ENCODE measurements at places on chromosomes 4 and X.

GRCh38 chr4:38902695-38903094 lies 35.1 kb downstream of the FAM114A1 start:
- DNase-seq = peak; percentile 46

GRCh38 chrX:88072339-88073030 lies 554.9 kb downstream of the KLHL4 start:
- DNase-seq = no peak

DNA sequence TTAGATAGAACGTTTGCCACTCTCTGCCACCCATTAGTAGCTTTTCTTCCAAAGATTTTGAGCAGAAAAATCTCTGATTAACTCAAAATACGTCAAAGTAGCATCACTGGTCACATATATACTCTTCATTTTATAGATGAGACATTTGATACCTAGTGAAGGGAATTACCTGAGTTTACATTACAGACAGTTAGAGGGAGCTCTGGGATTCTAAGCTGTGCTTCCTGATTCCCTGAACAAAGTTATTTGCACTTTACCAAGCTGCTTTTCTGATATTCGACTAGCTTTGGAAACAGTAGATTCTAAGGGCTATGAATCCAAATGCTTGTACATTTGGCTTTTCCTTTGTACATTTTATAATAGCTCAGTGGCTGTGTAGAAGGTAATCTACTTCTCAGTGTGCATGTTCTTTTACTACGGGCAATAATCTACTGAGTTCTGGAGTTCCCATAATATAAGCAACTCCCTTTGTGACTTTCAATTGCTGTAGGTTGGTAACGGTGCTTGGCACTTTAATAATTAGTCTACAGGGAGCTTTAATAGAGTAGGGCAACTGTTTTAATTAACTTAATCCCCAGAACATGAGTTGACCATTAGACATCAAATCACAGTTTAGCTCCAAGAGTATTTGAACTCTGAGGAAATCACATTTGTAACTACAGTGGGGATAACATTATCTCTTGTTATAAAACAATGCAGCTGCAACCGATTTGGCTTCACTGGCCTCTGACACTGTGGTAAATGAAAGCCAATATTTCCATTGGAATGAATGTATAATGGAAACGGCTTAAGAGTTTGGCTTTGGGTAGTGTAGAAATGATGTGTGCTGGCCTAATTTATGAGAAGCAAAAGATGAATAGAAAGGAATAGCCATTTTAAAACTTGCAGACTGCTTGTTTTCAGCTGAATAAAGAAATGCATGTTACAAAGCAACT lies 1602.4 kb downstream of the STIM2 start:
- no peak for DNase-seq

GRCh38 chrX:46461660-46462191 lies 83.5 kb downstream of the ZNF674 start:
- no peak for DNase-seq

GRCh38 chr4:16883806-16884205 lies 14.6 kb downstream of the LDB2 start:
- DNase-seq = no peak

GRCh38 chr4:148747721-148748268 lies 305.6 kb upstream of the NR3C2 start:
- no peak for DNase-seq

- DNase-seq = peak; percentile 29
Observed at GRCh38 chr4:106201373-106201772, 114.6 kb downstream of the TBCK start.

GRCh38 chrX:136999024-136999423 lies 34.8 kb downstream of the GPR101 start:
- no peak for DNase-seq

- DNase-seq = no peak
Observed at GRCh38 chrX:11073381-11073780, 37.8 kb upstream of the HCCS start.

GRCh38 chr4:125368146-125368545 lies 53.4 kb downstream of the FAT4 start:
- no peak for DNase-seq

DNA sequence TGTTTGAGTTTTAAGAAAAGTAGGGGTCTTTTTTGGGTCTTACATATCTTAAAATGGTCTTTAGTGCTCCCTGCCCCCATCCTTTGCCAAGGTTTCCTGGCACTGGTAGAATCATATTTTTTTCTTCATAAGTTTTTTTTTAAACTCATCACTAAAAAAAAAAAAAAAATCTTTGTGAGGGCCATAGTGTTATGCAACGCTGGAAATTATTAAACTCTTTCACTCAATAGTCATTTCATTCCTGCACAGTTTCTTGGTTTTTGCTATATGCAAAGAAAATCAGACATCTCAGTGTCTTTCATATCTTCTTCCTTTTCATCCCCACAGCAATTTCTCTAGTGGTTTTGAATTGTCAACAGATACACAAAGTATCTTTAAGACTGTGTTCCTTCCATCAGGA lies 95.6 kb downstream of the TMA16 start:
- DNase-seq = no peak

- DNase-seq = no peak
Observed at GRCh38 chrX:50747471-50747900, 66.5 kb downstream of the SHROOM4 start.

GRCh38 chr4:163866728-163867315 lies 372.3 kb downstream of the TMA16 start:
- no peak for DNase-seq

DNA sequence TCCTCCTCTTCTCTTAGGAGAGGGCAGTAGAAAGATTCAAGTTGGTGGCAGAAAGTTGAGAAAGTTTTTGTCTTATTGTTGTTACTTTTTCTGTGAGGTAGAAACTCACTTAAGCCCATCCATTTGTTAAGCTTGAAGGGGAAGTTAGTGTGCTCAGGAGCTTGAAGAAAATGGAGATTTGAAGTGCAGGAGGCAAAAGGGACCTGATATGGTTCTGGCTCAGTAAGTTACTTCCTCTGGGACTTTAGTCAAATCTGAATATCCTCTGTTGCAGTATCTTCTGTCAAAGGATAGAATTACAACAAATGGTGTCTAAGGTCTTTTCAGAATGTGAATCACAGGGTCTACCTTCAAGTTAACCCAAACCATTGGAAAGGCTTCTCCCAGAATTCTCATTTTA lies 46.2 kb downstream of the CXCL13 start:
- no peak for DNase-seq

GRCh38 chrX:128439159-128439558 lies 387.0 kb upstream of the ACTRT1 start:
- no peak for DNase-seq

- DNase-seq = no peak
Observed at GRCh38 chr4:76210452-76210851, 3.2 kb downstream of the SCARB2 start.

GRCh38 chr4:152235718-152236117 lies 300.2 kb downstream of the FBXW7 start:
- no peak for DNase-seq

- DNase-seq = no peak
Observed at GRCh38 chr4:39054497-39054896, 7.5 kb upstream of the KLHL5 start.

DNA sequence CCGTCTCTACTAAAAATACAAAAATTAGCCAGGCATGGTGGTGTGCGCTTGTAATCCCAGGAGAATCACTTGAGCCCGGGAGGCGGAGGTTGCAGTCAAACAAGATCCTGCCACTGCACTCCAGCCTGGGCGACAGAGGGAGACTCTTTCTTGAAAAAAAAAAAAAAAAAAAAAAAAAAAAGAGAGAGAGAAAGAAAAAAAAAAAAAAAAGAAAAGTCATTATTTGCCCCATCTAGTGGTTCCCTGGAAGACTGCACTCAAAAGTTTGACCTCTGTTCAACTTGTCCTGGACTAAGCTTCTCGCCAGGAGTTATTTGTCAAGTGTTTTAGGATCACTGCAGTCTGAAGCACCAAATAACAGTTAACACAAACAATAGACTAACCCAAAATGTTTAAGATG lies 45.3 kb upstream of the KCTD8 start:
- peak; percentile 10 for DNase-seq

- no peak for DNase-seq
Observed at GRCh38 chr4:112848911-112849310, 200.5 kb upstream of the ANK2 start.

DNA sequence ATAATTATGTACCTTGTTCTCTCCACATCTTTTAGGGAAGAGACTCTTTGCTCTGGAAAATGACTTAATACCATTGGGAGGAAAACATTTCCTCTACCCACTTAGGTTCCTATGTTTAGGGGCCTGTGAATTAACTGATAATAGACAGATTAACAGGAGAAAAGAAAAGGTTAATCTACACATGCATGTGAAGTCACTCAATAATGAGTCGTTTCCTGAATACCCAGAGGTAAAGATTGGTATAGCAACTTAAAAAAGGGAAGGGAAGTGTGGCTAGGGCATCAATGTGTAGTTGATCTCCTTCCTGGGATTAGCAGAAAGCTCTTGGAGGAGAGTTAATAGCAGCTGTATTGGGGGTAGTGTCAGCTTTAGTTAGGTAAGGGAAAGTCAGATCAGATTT lies 419.5 kb upstream of the ATOH1 start:
- DNase-seq = no peak

- DNase-seq = no peak
Observed at GRCh38 chr4:62199291-62199810, 999.2 kb downstream of the ADGRL3 start.

DNA sequence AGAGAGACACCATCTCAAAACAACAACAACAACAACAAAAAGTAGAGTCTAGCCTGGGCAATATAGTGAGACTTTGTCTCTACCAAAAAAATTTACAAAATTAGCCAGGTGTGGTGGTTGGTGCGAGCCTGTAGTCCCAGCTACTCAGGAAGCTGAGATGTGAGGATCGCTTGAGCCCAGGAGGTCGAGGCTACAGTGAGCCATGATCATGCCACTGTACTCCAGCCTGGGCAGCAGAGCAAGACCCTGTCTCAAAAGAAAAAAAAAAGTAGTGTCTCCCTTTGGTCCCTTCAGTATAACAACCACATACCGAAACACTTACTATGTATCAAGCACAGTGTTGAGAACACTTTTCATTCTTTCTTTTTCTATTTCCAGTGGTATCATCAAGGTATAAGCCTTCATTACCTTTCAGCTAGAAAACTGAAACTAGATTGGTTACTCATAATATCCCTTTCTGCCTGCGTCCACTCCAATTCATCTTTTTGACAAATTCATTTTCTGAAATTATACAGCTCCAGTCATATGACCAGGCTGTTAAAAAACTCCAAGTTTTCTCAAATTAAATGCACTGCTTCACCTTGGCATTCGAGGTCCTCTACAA lies 54.1 kb downstream of the RPS6KA3 start:
- DNase-seq = no peak

DNA sequence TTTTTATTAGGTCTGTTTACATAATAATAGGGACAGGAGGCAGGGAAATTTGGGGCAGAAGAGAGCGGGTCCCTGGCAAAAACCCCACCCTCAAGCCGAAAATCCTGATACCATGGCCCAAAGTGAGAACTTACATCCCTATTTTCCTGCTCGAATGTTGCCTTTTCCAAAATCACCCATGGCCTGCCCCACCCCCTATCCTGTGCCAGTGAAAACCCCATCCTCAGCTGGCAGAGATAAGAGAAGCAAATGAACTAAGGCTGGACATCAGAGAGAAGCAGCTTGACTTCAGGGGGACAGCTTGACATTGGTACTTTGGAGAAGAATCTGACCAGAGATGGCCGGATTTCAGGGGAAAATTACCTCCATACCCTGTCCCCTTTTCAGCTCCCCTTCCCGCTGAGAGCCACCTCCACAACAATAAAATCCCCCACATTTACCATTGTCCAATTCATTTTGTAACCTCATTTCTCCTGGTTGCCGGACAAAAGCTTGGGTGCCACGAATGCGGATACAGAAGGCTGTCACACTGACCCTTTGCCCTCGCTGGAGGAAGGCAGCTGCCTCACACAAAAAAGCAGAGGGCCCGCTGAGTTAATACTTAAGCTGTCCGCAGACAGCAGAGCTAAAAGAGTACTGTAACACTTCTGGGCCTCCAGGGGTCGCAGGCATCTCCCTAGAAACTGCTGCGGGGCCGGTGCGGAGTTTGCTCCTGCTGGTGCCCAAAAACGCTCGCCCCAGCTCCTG lies 196.2 kb downstream of the SNCA start:
- DNase-seq = no peak

- no peak for DNase-seq
Observed at GRCh38 chr4:171118091-171118490, 695.1 kb upstream of the GALNTL6 start.

GRCh38 chr4:138616775-138617174 lies 374.6 kb upstream of the SLC7A11 start:
- DNase-seq = no peak

- peak; percentile 49 for DNase-seq
Observed at GRCh38 chr4:143559757-143560147, 46.2 kb downstream of the SMARCA5 start.

- no peak for DNase-seq
Observed at GRCh38 chr4:40870150-40870549, 120.4 kb downstream of the NSUN7 start.

- no peak for DNase-seq
Observed at GRCh38 chrX:103776546-103776945, at the start of gene PLP1. PLP1 (plus strand) TSS chrX:103776840; CDS start chrX:103776996, 156 bp downstream.

DNA sequence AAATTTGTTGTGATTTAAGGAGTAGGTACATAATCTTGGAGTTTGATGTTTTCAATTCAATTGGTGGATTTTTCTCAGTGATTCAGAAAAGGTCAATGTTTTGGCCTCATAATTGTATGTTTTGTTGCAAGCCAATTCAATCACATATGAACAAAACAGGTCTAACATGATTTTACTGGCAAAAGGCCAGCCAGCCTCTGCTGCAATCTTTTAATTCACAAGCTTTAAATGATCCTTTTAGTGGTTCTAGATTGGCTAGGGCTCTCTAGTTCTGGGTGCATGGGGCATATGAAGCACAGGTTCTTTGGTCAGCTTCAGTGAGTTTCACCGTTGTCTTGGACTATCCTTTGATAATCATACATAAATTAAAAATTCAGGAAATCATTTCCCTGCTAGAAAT lies 19.2 kb upstream of the SLC6A14 start:
- peak; percentile 57 for DNase-seq

GRCh38 chrX:111662292-111662691 lies 18.7 kb upstream of the ALG13 start:
- DNase-seq = no peak

DNA sequence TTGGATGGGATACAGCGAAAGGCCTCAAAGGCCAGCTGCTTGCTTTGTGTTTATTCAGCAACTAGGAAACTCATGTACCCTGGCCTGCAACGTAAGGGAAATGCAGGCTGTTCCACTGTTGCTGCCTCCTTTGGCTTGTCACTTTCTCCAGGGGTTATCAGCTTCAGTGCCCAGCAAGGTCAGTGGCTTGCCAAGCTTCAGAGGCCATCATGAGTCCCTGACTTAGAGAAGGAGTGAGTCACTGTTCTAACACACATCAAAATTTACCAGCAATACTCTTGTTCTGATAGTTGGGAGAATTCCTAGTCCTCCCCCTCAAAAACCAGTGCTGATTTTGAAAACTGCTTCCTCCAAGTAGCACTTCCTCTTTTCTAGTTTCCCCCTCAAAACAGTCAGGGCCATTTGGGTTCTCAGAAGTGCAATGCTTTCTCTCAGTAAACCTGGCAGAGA lies 250.8 kb downstream of the ARHGAP24 start:
- DNase-seq = no peak

DNA sequence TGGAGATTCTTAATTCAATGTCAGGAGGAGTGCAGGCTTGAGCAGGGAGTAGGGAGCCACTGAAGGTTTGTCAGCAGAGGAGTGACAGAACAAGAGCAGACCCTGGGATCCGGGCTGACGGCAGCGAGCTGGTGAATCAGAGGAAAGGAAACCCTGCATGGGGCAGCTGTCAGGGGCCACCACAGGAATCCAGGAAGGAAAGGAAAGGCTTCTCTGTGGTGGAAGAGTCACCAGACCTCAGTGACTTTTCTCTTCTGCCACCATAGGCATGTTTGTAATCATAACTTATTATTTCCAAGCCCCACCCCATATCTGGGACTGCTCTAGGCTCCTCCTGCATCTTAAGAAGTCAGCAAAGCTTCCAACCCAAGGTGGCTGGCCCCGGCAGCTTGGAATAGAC lies 150.9 kb downstream of the BCOR start:
- DNase-seq = no peak
